ENCODE measurements at places on chromosomes 16 and 17.

DNA sequence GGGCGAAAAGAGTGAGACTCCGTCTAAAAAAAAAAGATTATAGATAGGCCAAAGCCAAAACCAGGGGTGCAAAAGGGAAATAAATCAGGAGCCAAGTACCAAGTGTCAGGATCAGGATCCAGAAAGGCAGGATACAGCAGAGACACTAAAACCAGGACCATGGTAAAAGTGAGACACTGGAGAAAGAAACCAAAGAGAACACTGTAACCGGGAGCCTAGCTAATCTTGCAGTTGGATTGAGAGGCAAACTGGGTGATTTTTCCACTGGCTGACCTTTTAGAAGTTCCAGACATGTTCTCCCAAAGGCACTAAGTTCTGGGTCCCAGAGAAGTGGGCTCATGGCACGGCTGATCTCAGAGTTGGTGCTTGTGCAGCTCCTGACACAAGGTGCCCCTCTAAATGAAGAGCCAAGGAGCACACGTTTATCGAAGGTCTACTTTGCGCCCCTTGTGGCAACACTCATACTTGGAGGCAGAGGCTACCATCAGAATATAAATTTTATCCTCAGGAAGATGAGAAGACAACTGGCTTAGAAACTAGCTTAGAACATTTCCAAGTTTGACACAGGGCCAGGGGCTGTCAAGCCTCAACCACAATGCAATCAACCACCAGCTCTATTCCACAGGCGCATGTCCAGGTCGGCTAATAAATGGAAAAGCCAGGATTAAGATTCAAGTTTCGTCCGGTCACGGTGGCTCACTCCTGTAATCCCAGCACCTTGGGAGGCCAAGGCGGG is 27.5 kb upstream of the HELZ start:
- DNase-seq: no peak

DNA sequence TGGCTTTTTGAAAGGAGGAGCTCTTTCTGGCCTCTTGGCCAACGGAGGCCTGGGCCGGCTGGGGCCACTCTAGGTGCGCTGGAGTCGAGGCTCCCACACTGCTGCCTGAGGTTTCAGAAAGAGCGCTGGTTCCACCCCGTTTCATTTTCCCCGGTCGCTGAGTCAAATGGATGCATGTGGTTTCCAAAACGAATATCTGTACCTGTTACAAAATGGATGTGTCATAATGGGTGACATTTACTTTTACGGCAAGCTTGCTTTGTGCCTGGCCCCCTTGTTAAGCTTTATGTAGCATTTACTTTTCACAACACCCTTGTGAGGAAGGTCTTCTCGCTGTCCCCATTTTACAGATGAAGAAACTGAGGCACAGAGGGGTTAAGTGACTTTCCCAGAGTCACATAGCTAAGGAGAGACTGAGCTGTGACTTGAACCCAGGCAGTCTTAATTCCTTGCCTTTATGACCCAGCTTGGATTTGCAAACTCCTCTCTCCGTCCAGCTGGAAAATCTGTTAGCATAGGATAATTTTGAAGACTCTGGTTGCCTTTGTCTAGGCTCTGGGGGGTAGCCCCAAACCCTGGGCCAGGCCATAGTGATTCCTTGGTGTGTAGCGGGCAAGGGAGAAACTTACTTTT is 10.6 kb downstream of the KSR1 start:
- DNase-seq: no peak

DNA sequence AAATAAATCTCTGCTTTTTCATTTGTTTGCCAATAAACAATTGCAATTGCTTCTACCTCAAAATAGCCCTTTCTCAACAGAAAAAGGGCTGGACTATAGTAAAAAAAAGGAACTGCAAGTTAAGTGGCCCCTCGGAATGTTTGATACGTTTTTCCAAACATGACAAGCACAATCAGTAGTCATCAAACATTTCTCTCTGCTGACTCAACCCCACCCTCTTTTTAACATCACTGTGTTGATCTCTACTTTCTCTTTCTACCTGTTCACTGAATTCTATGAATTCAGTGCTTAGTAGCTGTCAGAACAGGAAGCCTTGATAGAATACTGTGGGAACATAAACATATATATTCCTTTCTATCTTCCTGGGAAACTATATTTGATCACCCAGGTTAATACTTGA is 116.5 kb upstream of the AXIN2 start:
- DNase-seq: no peak

- no peak for DNase-seq
Observed at GRCh38 chr16:30700491-30700890, 1.5 kb downstream of the SRCAP start.

Data from central memory CD8-positive, alpha-beta T cell (primary cell).